ENCODE measurements at places on chromosomes 1 and 21. TPM values are rescaled to one million over a fixed set of nuclear protein-coding genes. Genes with fewer than 3 reads are reported as not detected.

- no peak for DNase-seq
These were observed 113.0 kb upstream of the ERG start for GRCh38 chr21:38611277-38611676.

DNA sequence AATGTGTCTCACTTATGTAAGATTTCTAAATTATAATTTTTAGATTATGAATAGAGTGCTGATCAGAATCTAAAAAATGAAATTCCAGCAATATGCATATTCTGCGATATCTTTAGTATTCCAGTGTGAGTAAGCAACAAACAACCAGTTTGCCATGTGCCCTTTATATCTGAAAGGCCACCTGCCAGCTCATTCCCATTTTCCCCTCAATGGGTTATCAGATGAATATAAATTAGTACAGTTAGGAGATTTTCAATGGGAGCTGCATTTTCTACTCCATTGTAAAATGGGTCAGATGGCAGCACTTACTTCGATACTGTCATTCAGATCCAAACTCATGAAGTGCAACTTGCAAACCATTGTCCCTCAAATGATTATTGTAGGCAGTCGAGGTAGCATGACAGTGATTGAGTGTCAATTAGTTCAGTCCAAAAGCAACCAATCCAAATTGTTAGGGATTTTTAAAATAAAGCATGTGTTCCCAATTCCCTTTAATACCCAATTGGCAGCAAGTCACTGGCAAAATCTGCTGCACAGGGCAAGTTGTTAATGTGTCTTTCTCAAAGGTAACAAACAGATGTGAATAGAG lies 680.3 kb downstream of the LRRIQ3 start:
- no peak for DNase-seq

- no peak for DNase-seq
These were observed 40.7 kb upstream of the SCCPDH start for GRCh38 chr1:246683521-246683920.

GRCh38 chr21:35469498-35469897 lies 420.4 kb upstream of the RUNX1 start:
- DNase-seq: no peak

- no peak for DNase-seq
These were observed 348.7 kb downstream of the RPS6KC1 start for GRCh38 chr1:213399695-213400094.

DNA sequence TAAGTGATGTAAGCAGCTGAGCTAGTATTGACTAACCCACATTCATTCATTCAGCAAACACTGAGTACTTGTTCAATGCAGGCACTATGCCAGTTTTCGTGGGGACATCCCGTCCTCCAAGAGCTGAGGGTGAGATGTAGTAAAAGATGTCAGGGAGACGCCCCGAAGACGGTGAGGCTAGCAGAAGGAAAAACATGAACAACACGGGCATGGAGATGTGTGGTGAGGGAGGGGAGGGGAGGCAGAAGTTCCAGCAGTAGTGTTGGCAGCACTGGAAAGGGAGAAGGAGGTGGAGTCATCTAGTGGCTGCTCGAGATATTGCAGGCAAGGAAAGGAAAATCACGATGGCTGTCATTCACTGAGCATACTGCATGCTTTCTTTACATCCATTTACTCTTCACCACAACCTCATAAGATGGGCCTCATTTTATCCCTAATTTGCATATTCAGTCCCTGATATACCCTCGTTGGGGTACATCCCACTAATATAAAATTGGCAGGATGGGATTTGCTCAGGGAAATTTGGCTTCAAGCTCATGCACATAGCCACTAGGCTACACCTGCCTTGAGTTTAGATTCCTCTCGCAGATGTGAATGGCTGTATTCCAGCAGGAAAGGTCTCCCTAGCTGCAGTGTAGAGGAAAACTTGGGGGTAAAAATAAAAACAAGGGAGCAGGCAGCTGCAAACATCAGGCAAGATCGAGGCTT lies 14.5 kb downstream of the PDZK1IP1 start:
- DNase-seq: peak; percentile 42

- DNase-seq: no peak
These were observed 17.8 kb upstream of the OVAAL start for GRCh38 chr1:180540697-180541594.

The CD34 gene
- 0.43 TPM for total RNA-seq

The RAB7B gene
- total RNA-seq: 4.2 TPM

The SHISA4 gene
- 25.0 TPM for total RNA-seq

The ZNF593OS gene
- total RNA-seq: 0.32 TPM

The BACE2 gene
- 7.1 TPM for total RNA-seq

The SDC3 gene
- total RNA-seq: 16.8 TPM

The OR2T11 gene
- not detected for total RNA-seq

The BNIPL gene
- under 0.01 TPM for total RNA-seq
